ENCODE measurements at places on chromosomes 13 and 19.

- DNase-seq, result no peak
These were observed 1691.7 kb upstream of the PCDH20 start for GRCh38 chr13:63107179-63107943.

GRCh38 chr19:42191855-42192254 lies 25.6 kb downstream of the DEDD2 start:
- DNase-seq, result no peak

DNA sequence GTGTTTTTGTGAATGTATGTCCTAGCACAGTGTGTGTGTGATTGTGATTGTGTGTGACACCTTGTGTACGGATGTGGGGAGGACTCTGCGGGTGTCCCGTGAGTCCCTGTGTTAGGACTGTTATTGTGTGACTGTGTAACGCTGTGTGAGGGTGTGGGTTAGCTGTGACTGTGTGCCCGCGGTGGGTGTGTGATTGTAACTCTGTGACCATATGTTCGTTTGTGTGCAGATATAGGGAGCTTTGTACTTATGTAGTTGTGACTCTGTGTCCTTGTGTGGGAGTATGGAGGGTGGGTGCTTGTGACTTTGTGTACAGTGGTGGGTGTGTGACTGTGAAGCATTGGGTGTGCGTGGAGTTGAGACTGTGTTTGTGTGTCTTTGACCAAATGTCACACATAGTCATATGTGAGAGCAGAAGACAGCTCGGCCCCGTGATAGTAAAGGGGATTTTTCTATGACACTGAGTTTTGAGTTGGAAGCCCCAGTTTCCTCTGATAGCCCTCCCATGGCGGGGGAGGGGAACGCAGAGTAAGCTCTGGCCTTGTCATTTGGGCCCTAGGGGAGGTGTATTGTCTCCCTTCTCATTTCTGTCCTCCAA lies 949 bp upstream of the ZNF260 start:
- DNase-seq, result peak; percentile 42

GRCh38 chr19:41701401-41702075 lies 6.9 kb upstream of the CEACAM5 start:
- no peak for DNase-seq

GRCh38 chr13:32316028-32316339 lies 676 bp downstream of the BRCA2 start:
- DNase-seq, result no peak

- DNase-seq, result peak; percentile 87
These were observed 832 bp upstream of the ZNF491 start for GRCh38 chr19:11797491-11797890.

DNA sequence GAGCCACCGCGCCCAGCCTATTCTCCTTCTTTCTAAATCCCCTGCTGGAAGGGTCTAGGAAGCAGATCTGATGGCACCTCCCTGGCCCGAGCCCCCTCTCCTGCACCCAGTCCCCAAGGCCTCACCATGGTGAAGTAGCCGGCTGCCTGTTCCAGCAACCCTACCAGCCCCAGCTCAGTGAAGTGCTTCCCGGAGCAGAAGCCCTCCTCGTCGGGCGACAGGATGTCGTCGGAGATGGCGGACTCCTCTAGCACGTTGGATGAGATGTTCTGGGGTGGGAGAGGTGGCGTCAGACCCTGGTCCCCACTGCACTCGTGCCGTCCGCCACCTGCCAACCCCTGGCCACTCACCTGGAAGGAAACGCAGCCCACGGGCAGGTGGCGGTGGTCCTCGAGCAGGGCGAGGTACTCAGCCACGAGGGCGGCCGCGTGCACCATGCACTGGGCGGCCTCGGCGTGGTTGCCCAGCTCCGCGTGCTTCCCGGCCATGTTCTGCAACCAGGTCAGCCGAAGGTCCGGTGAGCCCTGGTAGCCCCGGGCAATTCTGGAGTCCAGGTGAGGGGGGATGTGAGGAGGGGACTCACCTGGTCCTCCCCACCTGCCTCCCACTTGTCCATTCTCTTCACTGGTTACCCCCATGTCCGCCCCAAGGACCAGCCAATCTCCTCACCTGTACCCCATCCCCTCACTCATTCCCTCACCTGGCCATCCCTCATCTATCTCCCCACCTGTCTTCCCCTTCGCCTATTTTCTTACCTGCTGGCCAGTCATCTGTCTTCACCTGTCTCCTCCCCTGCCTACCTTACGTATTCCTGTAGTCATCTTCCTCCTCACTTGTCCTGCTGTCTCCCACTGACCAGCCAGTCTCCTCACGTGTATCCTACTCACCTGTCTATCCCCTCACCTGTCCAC lies 11.5 kb upstream of the KANK2 start:
- DNase-seq, result no peak

DNA sequence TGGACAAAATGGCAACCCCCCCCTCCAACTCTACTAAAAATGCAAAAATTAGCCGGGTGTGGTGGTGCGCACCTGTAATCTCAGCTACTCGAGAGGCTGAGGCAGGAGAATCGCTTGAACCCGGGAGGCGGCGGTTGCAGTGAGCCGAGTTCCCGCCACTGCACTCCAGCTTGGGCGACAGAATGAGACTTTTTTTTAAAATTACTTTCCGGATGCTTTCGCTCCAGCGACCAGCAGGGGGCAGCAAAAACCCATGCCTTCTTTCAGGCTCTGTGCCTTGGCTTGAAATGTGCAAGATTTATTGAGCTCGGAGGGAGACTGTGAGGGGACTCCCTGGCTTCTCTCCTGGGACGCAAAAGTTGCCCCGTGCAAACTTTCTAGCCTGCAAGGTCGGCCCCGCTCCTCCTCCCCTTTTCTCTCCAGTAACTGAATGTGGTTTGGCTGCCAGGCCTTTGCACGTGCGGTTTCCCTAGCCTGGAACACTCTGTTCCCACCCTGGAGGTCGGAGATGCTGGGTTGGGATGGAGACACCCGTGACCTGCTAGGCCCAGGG lies 61.4 kb upstream of the NFIC start:
- peak; percentile 77 for DNase-seq

- DNase-seq, result no peak
These were observed 3.2 kb downstream of the STX10 start for GRCh38 chr19:13146763-13147563.

GRCh38 chr19:48874303-48875135 lies 2.3 kb downstream of the PPP1R15A start:
- DNase-seq, result peak; percentile 39
